Fibroblast of the aortic adventitia (primary cell): ENCODE measurements at places on chromosomes 7 and 10. TPM values are rescaled to one million over a fixed set of nuclear protein-coding genes. Genes with fewer than 3 reads are reported as not detected.

GRCh38 chr7:24608504-24608903, 35.3 kb downstream of the PALS2 start:
- DNase-seq = no peak

GRCh38 chr7:156932006-156932405, 17.5 kb upstream of the NOM1 start:
- peak; percentile 8 for DNase-seq

CAMK2B gene
- total RNA-seq = 6.4 TPM in 1 of 2 replicates, not detected in the other

PPP1R9A gene
- total RNA-seq = 0.45 and 0.49 TPM in 2 replicates

DNA sequence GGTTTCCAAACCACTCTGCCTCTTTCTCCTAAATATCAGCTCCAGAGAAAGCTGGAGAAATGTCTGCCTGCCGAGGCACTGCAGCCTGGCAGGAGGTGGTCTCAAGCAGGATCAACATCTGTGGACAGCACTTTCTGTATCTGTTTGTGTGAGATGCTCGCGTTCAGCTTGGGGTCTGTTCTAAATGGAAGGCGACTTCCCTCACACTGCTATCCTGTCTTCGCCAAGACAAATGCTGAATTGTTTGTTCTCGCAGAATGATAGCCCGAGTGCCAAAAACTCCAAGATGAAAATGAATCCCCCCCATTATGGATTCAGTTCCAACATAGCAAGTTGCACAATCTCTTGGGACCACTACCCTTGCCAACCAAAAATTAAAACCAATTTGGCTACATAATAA, 72.2 kb upstream of the PALS2 start:
- no peak for DNase-seq

GRCh38 chr7:74544706-74545469, 91.2 kb downstream of the GTF2IRD1 start:
- peak; percentile 33 for DNase-seq

GRCh38 chr10:53697038-53697437, 924.5 kb upstream of the MBL2 start:
- DNase-seq = no peak

- peak; percentile 93 for DNase-seq
Observed at GRCh38 chr10:23095404-23095965, at the start of gene MSRB2. Gene MSRB2 (plus strand): TSS chr10:23095579. CDS start chr10:23095609, 30 bp downstream.

VENTX gene
- not detected in 2 replicates for total RNA-seq

- DNase-seq = no peak
Observed at GRCh38 chr7:50836646-50837045, 54.0 kb upstream of the GRB10 start.

DNA sequence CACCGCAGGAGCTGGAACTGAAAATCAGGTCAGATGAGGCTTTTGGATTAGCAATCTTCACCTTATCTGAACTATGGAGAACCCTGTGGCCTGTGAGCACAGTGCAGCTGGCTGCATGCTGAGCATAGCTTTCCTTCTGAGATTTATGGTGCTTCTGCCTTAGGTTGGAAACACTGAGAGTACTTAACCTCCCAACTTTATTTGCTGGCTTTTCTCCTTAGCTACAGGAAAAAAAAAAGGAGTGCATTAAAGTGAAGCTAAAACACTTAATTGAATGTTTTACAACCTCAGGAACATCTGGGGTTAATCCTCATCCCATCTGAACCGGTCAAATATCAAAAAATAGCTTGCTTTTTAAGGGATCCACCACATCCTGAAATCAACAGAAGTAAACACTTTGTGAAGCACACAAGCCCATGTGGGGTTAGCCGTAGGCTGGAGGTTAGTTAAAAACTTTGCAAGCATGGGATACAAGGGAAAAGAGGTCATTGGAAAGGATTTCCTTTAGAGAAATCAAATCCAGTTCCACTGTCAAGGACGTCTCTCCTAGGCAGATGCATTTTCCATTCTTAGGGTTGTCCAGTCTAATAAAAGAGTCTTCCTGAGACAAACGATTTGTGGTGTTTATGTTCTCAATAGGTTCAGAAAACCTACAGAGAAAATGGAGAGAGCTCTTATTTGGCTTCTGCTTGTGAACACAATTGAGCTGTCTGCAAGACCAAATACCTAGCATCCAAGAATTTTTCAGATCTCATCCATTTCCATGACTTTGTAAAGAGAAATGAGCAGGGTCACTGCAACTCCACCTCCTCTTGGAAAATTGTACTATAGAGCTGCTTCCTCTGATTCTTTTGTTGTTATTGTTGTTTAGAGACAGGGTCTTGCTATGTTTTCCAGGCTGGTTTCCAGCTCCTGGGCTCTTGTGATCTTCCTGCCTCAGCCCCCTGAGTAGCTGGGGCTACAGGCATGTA, 470.4 kb upstream of the IGFBP3 start:
- no peak for DNase-seq

- DNase-seq = no peak
Observed at GRCh38 chr10:70317272-70317942, 33.6 kb upstream of the NPFFR1 start.

DNA sequence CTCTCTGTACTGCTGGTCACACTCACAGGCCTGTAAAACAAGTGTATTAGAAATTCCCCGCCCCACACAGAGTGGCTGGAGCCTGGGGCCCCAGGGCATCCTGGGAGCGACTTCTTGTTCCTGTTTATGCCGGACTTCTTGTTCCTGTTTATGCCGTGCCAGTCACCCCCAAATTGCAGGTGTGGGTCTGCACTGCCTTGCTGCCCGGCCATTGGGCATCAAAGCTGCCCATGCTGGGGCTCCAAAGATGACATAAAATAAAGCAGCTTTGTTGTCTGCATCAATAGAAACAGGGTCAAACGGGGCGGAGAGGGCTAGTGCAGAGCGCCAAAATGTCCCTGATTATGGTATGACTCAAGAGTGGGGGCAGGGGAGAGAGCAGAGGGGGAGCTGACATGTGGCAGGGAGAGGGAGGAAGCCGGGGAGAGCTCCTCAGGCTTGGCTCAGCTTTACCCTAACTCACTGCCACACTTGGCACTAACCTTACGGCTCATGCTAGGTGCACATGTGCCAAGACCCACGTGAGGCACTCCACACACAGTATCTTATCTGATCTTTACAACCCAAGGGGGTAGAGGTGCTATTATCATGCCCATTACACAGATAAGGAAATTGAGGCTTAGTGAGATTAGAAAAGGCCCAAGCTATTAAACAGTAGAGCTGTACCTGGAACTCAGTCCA, 98.4 kb downstream of the PIP4K2A start:
- DNase-seq = peak; percentile 56

GJD4 gene
- 0.09 TPM in 1 of 2 replicates, not detected in the other for total RNA-seq

SPOCK2 gene
- 0.36 and 0.98 TPM in 2 replicates for total RNA-seq

- DNase-seq = no peak
Observed at GRCh38 chr7:130741331-130741995, 7.5 kb upstream of the KLF14 start.

DNA sequence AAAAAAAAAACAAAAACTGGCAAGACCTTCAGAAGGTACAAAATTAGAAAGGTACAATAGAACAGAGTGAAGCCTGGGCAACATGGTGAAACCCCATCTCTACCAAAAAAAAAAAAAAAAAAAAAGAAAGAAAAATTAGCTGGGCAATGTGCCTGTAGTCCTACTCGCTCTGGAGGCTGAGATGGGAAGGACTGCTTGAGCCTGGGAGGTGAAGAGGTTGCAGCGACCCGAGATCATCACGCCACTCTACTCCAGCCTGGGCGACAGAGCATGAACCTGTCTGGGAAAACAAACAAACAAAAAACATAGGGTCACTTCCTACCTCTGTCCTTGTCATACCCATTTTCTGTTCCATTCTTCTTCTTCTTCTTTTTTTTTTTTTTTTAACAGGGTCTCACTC, 45.6 kb upstream of the DLG5 start:
- DNase-seq = no peak

- no peak for DNase-seq
Observed at GRCh38 chr10:7409045-7409731, 1.6 kb downstream of the SFMBT2 start.

BMI1 gene
- total RNA-seq = 45.3 and 60.9 TPM in 2 replicates

GRCh38 chr7:30139836-30140384, 5.1 kb downstream of the MTURN start:
- no peak for DNase-seq

- DNase-seq = peak; percentile 29
Observed at GRCh38 chr7:68684246-68684839, 913.9 kb upstream of the AUTS2 start.

GRCh38 chr7:24757353-24758275, at the start of gene GSDME:
Gene GSDME (minus strand): TSS chr7:24757464. CDS start chr7:24749774, 7,690 bp downstream.
- DNase-seq = peak; percentile 60

- no peak for DNase-seq
Observed at GRCh38 chr7:100044718-100045117, 4.9 kb upstream of the ZSCAN21 start.

STAG3 gene
- 0.90 and 4.8 TPM in 2 replicates for total RNA-seq

GRCh38 chr7:47225387-47226131, 356.4 kb downstream of the TNS3 start:
- no peak for DNase-seq

DNA sequence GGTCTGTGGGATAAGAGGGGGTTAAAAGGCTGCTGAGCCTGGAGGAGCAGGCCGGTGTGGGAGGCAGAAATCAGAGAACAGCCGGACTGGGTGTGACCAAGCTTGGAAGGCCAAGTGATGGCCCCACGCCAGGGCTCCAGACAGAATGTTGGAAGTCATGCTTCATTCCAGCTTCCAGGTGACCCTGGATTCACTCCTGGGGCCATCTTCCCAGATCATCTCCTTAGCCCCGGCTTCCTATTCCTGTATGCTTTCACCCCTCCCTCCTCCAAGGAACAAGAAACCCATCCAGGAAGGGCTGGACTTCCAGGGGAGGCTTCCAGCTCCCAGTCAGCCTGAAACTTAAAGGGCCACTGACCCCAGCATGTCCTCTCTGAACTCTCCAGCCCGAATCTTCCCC, 1.0 kb downstream of the INMT start:
- DNase-seq = peak; percentile 92

- DNase-seq = no peak
Observed at GRCh38 chr10:5549462-5550249, 24.9 kb downstream of the CALML3 start.

ANXA8L1 gene
- 1.2 TPM in 1 of 2 replicates, not detected in the other for total RNA-seq

CALHM1 gene
- not detected in 2 replicates for total RNA-seq

SPDYE3 gene
- total RNA-seq = not detected in 2 replicates

BTBD16 gene
- total RNA-seq = 0.09 TPM in 1 of 2 replicates, not detected in the other

- no peak for DNase-seq
Observed at GRCh38 chr10:71271662-71272055, 47.4 kb upstream of the SLC29A3 start.

DNA sequence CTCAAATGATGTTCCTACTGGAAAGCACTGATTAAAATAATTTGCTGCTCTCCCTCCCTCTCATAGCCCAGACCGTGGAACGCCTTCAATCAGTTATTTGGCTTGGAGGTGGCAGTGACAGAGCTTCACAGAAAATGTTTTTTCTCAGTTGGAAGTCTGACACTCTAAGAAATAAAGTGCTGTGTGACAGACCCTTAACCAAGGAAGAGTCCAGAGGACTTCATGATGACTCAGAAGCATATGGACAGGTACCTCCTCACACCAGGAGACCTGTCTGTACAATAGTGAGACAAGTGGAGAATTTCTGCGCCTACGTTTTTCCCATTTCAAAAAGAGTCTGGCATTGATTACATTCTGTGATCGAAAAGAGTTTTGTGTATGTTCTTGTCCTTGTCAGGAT, 295.5 kb downstream of the DOCK4 start:
- DNase-seq = no peak

GRCh38 chr10:94546901-94547185, 1.3 kb downstream of the HELLS start:
- peak; percentile 18 for DNase-seq

GRCh38 chr7:100884736-100885439, 4.6 kb downstream of the UFSP1 start:
- DNase-seq = no peak

DNA sequence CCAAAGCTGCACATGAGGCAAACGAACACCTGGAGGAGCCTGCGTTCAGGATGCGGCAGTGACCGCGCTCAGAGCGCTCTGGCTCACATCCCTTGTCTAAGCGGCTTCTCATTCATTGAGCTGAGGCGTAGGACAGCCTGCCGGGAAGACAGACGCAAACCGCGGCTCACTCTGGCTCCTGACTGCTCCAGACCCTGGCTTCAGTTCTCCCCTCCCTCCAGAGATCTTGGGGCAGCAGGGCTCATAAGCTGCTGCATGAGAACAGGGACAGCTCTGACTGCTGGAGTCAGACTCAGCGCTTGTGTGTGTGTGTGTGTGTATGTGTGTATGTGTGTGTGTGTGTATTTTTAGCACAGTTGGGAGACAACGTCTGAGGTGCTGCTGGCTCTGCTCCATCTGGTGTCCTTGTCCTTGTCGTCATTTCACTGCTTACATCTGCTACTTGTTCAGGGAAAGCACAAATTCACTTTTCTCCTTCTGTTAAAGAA, 15.8 kb upstream of the LYZL2 start:
- peak; percentile 37 for DNase-seq

GRCh38 chr10:116722736-116723427, 19.5 kb downstream of the HSPA12A start:
- no peak for DNase-seq

GRCh38 chr7:20831451-20831850, 44.8 kb upstream of the SP8 start:
- no peak for DNase-seq

CDK14 gene
- total RNA-seq = 26.7 and 44.8 TPM in 2 replicates

DNA sequence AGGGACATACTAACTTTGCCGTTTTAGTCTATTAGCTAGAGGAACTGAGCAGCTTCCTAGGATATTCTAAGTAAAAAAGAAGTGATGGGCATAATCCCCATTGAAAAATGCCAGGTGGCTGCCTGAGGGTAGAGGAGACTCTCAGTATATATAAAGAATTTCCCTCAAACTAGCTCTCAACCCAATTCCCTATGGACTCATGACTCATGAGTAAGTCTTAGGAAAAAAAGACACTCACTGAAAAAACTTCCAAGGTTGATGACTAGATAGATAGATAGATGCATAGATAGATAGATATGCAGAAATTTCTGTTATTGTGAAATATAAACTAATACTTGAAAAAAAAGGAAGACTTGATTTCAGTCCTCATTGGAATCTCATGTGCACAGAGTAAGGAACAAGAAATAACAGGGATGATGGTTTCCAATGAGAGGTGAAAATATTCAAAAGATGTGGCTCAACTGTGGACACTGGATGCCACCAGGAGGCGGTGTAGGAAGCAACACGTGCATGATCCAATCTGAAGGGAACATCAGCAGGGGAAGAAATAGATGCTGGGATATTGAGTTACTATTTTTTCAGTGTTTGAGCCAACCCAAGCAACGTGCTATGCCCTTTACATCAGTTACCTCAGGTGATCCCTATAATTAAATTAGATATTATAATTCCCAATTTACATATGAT, 711.0 kb upstream of the LRRTM3 start:
- no peak for DNase-seq

GRCh38 chr7:50557099-50557498, 8.1 kb downstream of the DDC start:
- DNase-seq = no peak

GRCh38 chr7:6272481-6273323, at the start of gene CYTH3:
Gene CYTH3 (minus strand): TSS chr7:6272624. CDS start chr7:6272507, 117 bp downstream.
- peak; percentile 67 for DNase-seq

DNA sequence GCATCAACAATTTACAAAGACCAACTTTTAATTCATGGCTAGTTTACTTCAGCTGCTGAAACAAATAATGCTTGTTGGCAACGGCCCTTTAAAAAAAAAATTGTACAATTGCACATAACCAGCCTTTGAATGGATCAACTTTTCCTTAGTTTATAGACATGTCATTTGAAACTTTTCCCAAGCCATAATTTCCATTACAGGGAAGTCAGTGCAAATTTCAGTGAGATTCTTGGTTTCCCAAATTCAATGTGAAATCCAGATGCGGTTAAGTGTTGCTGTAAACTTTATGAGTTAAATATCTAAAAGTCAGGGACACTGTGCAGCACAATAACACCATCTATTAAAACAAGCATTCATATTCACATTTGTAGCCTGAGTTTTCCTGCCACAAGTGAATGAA, 182.2 kb downstream of the JAZF1 start:
- no peak for DNase-seq
